ENCODE measurements at places on chromosomes 7 and 10.

DNA sequence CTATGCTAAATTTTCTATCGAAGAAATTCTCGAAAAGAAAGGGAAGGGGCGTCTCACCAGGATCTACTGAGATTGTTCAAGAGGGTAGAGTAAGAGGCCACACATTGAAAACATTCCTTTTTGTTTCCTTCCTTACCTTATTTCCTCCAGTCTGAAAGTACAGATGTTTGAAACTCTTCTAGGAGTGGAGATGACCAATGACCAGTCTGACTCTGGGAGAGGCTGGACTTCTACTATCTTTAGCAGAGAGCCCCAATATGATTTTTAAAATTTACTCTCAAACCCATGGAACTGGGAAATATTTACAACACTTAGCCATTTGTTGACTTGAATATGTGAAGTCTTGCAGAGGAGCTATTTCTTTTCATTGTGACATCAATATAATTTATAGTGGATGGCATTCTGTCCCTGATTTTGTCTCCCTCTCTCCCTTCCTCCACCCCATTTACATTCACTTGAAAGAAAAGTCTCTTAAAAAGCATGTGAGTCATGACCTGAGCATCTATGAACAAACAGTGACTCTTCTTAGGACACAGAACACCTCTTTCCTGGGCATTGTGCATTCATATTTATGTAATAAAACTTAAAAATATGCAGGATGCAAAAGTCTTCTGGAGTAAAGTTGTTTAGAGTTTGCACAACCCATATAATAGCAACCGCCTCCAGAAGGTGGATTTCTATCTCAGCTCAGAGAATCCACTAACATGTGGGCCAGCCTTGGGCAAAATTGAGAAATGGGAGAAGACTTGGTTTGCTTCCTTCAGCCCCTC, 31.2 kb upstream of the BMPER start:
- DNase-seq: no peak

- DNase-seq: no peak
These were observed 85.0 kb downstream of the ZMIZ1 start for GRCh38 chr10:79153745-79154144.

GRCh38 chr7:94908323-94909178, 1.2 kb downstream of the PPP1R9A start:
- no peak for DNase-seq

- DNase-seq: no peak
These were observed 626 bp upstream of the BMS1 start for GRCh38 chr10:42781893-42782445.

DNA sequence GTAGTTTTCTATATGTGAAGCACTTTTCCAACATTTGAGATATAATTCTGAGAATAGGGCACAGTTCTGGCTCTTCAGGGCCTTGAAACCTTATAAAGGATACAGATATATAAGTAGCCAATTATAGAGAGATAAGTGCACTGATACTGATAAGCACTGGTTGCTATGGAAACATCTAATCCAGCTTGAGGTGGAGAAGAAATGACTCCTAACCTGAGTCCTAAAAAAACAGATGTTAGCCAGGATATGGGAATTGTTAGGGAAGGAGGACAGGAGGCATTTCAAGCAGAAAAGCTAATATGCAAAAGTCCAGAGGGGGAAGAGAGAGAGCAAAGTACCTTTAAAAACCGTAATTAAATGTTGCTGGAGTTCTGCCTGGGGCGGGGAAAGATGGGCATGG, 30.8 kb downstream of the STRIP2 start:
- no peak for DNase-seq

- no peak for DNase-seq
These were observed 9.1 kb upstream of the XPNPEP1 start for GRCh38 chr10:109932391-109932790.

GRCh38 chr7:127706766-127707165, 54.8 kb downstream of the SND1 start:
- DNase-seq: no peak

GRCh38 chr7:98764946-98765345, 104.9 kb downstream of the TMEM130 start:
- DNase-seq: no peak

DNA sequence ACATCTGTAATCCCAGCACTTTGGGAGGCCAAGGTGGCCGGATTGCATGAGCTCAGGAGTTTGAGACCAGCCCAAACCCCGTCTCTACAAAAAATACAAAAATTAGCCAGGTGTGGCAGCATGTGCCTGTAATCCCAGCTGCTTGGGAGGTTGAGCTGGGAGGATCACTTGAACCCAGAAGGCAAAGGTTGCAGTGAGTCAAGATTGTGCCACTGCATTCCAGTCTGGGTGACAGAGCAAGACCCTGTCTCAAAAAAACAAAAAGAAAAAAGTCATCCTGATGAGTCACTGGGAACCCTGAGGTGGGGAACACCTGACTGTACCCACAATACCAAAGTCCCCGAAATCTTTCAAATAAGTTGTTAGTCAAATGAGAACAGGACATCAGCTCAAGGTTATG, 80.0 kb downstream of the NEBL start:
- DNase-seq: no peak

GRCh38 chr10:87504640-87505365, at the start of gene MINPP1:
Gene MINPP1, plus strand, starts transcription at chr10:87504893. Its CDS starts 23 bp downstream, at chr10:87504916.
- DNase-seq: peak; percentile 32

- DNase-seq: no peak
These were observed 202.3 kb upstream of the ZNF32 start for GRCh38 chr10:43851030-43851429.

DNA sequence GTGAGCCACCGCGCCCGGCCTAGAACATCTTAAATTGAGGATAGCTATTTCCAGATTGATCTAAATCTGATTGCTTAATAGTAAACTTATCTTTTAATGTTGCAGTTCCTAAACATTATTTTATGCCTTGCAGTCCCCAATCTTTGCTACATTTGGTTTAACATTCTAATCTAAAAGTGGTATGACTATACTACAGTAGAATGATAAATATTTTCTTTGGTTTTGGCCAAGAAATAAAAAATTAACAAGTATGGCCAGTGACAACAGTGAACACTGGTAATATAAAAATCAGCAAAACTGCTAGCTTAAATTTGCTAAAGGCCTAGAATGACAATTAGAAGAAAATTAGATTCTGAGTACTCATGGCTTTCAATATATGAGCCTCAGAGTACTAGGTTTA, 73.5 kb downstream of the CDK6 start:
- no peak for DNase-seq

DNA sequence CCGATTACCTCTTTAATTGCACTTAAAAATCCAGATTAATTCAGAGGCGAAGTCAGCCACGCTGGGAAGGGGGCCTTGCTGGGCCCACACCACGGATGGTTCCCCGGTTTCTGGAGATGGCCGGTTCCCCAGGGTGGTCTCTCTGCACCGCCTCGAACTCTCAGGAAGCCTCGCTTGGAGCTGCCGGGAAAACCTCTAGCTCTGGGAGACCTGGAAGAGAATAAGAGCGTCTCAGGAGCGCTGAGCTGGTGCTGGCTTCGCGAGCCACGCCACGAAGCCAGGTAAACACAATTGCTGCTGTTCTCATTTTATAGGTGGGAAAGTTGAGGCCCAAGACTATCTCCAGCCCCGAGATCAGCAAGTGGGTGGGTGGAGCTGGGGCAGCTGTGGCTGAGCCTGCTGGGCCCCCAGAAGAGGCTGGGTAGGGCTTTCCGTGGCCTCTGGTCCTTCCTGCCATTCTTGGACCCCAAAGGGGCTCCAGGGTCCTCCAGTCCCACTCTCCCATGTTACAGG, 110.4 kb downstream of the MICALL2 start:
- DNase-seq: no peak

GRCh38 chr10:131870411-131870810, 30.4 kb upstream of the PPP2R2D start:
- DNase-seq: no peak

GRCh38 chr10:11638055-11638698, 26.7 kb upstream of the USP6NL start:
- no peak for DNase-seq

DNA sequence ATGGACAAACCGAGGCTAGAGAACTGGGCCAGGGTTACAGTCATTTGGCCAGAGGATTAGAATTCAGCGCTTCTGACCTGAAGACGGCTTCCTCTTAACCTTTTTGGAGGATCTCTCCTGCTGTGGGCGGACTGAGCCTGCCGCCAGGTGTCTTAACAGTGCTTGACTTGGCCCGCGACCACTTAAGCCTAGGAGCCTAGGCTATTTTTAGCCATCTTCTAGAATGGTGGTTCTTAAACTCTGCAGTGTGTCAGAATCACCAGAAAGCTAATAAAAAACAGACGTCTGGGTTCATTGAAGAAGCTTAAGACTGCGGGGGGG, 722 bp downstream of the MDH2 start:
- no peak for DNase-seq

GRCh38 chr7:89072081-89072480, 276.5 kb upstream of the TEX47 start:
- DNase-seq: no peak

GRCh38 chr10:76509446-76509845, 1078.0 kb downstream of the LRMDA start:
- no peak for DNase-seq

GRCh38 chr10:88232029-88232895, 350.9 kb downstream of the RNLS start:
- DNase-seq: no peak

GRCh38 chr10:49025347-49025983, 85.8 kb upstream of the LRRC18 start:
- no peak for DNase-seq

DNA sequence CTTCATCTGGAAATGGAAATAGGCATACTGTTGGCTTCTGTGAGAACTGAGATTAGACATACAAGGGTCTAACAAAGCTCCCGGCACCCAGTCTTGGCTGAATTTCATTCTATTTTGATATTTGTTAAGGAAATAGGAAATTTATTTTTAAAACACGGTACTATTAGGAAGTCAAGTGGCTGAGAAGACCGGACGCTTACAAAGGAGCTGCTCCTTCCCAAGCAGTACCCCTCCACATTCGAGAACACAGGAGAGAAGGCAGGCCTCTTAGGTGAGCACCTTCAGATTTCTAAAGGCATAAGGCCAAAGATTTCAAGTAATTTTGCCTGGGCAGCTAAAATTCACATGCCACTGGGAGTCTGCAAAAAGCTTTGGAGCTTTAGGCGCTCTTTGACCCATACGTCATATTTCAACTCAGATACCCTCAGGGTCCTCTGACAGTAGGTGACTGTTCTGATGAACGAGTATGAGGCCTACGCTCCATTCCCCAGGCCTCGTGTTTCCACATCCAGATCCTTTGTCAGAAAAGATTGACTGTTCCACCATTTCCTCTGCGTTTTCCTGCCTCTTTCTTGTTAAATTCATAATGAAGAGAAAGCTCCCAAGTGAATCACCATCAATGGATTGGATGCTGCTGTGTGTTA, 17.3 kb downstream of the TRIL start:
- no peak for DNase-seq

GRCh38 chr7:51335057-51335456, 18.4 kb upstream of the COBL start:
- no peak for DNase-seq

- no peak for DNase-seq
These were observed 187.1 kb downstream of the LRRC4 start for GRCh38 chr7:127844165-127844564.

GRCh38 chr10:45376371-45376801, 2.4 kb downstream of the ALOX5 start:
- DNase-seq: no peak

All from T-cell (primary cell).